ENCODE measurements at places on chromosomes 6 and 20.

GRCh38 chr6:132298344-132298949, 102.8 kb downstream of the MOXD1 start:
- DNase-seq, result no peak

- DNase-seq, result no peak
Observed at GRCh38 chr6:52503851-52504781, 72.7 kb downstream of the TRAM2 start.

DNA sequence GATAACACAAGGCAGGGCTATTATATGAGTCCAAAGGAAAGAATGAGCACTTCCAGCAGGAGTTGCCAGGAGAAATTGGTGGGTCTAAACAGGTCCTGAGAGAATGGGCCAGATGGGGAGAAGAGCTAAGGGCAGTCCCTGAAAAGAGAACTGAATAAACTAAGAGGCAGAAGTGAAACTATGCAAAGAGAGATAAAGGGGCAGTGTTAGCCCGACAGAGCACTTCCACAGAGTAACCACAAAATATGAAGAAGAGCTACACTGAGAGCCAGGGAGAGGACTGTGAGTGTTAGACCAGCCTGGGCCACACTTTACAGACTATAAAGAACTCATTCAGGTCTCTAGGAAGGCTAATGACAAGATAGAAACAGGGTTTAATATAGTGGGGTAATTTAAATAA, 43.8 kb downstream of the RALGAPA2 start:
- DNase-seq, result no peak

DNA sequence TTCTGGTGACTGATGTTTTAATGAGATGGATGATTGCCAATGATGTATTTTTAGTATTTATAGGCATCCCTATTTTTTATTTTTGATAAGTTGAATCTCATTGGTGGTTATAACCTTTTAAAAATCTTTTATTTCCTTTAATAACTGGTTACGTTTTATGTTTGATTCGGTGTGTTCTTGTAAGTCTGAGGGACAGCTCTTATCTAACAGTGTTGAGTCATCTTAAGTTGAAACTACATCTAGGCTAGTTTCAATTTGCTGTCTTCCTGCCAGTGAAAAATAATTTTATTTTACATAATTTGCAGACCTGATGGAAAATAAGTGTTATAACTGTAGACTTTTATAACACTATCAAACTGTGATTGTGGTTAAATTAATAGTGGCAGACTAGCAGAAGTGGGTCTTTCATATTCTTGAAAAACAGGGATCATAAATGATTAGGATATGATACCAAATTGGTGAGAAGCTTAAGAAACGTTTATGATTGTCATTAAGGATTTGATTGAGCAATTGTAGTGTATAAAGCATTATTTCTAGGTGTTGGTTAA, 4.6 kb downstream of the AFDN start:
- DNase-seq, result no peak

DNA sequence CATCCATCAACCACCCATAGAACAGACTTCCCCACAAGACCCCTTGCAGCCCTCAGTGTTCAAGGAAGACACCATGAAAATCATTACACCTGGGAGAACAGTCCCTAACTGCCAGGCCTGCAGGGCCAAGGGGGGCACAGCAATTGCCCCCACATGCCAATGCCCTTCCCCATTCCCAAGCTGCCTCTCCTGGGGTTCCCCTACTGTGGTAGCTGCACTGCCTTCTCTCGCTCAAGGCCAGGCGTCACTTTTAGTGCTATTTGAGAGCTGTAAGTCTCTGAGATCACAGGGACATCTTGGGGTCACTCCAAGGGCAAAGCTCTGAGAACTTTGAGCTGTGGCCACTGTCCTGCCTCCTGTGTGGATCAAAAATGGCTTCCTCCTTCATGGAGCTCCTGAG, 6.0 kb upstream of the ACSS1 start:
- no peak for DNase-seq

- no peak for DNase-seq
Observed at GRCh38 chr6:73525546-73526330, 4.9 kb upstream of the EEF1A1 start.

DNA sequence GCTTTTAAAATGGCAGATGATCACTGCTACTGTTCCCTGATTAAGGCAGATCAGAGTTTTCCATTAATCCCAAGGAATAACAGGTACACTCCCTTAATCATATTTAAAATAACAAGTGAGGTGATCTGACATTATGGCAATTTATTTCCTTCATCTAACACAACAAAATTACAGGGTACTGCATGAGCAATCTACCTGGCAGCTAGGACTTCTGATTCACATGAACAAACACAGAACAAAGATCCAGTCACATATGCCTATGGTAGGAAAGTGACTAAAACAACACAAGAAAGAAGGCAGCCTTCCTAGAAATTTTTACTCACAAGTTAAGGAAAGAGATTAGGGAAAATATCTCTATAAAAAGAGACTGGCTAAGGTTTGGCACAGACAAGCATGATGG, 33.2 kb downstream of the MAP7 start:
- DNase-seq, result no peak

DNA sequence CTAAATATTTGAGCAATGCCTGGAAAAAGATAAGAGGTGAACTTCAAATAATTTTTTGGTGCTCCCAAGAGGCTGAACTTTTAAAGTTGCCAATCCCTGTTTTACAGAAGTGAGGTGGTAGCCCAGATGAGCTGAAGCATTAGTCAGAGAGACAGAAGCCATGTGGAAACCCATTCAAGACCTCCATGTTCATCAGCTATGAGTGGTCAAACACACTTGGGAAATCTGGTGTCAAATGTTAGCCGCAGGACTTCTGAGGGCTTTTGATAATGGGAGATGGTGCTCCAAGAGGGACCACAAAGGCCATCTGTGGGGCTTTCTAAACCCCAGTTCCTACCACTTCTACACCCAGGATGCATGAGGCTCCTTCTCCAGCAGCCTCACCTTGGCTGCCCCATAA, 77.5 kb upstream of the MRPS10 start:
- no peak for DNase-seq

DNA sequence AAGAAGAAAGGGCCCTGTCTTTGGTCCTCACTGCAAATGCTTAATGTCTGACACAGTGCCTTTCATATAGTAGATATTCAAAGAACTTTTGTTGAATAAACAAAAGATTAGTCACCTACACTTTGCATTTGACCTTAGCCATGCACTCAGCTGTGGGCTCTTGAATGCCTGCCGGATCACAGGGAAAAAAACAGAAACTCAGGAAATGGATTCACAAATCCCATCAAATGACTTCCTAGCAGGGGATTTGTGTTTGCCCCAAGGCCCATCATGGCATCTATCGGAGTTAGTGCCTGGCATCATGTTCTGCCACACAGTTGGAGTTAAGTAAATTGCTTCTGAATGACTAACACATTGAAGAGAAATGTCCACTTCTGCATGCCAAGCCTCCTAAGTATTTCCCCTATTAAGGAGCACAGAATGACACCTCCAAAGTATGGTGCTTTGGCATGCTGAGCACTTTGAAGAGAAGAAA, 72.3 kb upstream of the DST start:
- DNase-seq, result no peak

DNA sequence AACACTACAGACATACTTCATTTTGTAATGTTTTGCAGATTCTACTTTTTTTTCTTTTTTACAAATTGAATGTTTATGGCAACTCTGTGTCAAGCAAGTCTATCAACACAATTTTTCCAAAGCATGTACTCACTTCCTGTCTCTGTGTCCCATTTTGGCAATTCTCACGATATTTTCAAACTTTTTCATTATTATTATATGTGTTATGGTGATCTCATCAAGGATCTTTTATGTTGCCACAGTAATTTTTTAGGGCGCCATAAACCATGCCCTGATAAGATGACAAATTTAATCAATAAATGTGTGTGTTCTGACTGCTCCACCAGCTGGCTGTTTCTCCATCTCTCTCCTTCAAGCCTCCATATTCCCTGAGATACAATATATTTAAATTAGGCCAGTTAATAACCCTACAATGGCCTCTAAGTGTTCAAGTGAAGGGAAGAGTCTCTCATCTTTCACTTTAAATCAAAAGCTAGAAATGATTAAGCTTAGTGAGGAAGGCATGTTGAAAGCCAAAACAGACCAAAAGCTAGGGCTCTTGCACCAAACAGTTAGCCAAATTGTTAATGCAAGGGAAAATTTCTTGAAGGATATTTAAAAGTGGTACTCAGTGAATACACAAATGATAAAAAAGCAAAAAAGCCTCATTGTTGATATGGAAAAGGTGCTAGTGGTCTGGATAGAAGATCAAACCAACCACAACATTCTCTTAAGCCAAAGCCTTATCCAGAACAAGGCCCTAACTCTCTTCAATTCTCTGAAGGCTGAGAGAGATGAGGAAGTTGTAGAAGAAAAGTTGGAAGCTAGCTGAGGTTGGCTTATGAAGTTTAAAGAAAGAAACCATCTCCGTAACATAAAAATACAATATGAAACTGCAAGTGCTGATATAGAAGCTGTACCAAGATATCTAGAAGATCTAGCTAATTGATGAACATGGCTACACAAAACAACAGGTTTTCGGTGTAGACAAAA, 194.4 kb upstream of the TAB2 start:
- DNase-seq, result no peak

- DNase-seq, result peak; percentile 84
Observed at GRCh38 chr6:39302669-39303424, 11.4 kb downstream of the KCNK17 start.

DNA sequence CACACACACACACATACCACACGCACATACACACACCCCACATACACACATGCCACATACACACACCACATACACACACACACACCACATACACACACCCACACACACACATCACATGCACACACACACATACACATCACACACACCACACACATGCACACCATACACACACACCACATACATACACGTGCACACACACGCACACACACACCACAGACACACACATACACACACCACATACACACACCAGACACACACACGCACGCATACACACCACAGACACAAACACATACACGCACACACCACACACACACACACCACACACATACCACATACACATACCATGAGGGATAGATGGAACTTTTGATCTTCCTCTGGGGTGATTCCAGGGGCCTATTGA, 90.2 kb downstream of the DLGAP4 start:
- no peak for DNase-seq

- DNase-seq, result no peak
Observed at GRCh38 chr6:156336089-156336488, 441.1 kb upstream of the ARID1B start.

GRCh38 chr20:17584689-17585088, 14.8 kb downstream of the DSTN start:
- DNase-seq, result no peak

- no peak for DNase-seq
Observed at GRCh38 chr6:43762966-43763695, 6.9 kb upstream of the VEGFA start.

- no peak for DNase-seq
Observed at GRCh38 chr6:16754876-16755275, 6.4 kb downstream of the ATXN1 start.

DNA sequence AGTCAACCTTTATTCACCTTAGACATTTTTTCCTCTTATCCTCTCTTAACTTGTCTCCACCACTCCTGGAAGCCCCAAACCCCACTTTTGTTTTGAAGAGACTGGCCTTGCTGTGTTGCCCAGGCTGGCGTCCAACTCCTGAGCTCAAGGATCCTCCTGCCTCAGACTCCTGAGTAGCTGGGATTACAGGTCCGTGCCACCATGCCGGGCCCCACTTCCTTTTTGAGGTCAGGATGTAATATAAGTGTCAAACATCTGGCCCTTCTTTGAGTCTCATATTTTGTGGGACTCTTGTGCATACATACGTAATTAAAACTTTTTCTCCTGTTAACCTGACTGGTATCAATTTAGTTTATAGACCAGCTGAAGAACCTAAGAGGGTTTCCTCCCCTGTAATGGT, 1.4 kb upstream of the CDK19 start:
- no peak for DNase-seq

- DNase-seq, result no peak
Observed at GRCh38 chr6:136103763-136104311, 146.3 kb downstream of the MTFR2 start.

GRCh38 chr6:106894978-106895702, 79.4 kb downstream of the CD24 start:
- no peak for DNase-seq

DNA sequence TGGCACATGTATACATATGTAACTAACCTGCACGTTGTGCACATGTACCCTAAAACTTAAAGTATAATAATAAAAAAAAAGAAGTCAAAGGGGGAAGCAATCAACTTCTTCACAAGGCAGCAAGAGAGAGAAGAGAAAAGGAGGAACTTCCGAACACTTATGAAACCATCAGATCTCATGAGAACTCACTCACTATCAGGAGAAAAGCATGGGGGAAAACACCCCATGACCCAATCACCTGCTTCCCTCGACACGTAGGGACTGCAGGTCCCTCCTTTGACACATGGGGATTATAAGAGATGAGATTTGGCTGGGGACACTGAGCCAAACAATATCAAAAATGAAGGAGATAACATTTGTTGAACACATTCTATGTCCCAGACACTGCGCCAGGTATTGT, 94.8 kb upstream of the PHACTR1 start:
- no peak for DNase-seq

GRCh38 chr6:90460051-90460450, 126.8 kb downstream of the MAP3K7 start:
- no peak for DNase-seq

- no peak for DNase-seq
Observed at GRCh38 chr20:164618-165017, 7.4 kb downstream of the DEFB127 start.

DNA sequence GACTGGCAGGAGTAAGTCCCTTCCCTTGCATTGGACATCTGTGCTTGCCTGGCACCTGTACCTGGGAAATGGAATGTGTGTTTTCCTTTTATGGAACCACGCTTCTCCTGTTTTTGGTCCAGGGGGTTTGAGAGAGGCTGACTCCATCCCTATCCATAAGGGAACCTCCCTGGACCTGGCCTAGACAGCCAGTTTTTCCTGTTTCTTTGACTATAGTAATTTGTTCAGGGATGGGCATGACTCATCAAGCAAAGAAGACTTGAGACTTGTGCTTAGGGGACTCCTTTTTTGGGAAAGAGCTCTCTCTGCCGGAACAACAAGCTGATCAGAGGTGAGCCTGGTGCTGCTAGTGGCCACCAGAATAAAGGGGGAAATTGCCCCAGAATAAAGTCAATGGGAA, 393.8 kb downstream of the CDH26 start:
- no peak for DNase-seq

DNA sequence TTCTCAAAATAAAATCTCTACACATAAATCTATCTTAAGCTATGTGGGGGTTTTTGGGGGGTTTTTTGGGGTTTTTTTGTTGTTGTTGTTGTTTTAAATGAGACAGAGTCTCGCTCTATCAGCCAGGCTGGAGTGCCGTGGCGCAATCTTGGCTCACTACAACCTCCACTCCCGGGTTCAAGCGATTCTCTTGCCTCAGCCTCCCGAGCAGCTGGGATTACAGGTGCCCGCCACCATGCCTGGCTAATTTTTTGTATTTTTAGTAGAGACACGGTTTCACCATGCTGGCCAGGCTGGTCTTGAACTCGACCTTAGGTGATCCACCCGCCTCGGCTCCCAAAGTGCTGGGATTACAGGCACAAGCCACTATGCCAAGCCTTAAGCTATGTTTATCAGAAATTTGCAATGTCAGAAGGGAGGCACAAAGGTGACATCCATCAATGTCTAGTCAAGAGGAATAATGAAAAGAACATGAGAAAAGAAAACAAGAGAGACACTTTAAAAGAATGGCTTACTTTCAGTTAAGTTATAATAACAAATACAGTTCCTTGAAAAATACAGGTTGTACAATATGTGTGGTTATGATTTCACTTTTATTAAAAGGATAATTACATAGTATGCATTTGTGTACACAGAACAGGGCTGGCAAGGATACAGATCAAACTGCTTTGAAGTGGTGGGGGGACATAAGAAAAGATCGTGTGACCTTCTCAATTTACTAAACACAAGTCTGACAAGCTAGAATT, 28.6 kb downstream of the SLC23A2 start:
- no peak for DNase-seq

Data from stimulated activated CD8-positive, alpha-beta memory T cell treated with anti-CD3 and anti-CD28 coated beads, Interleukin-4, amount 100 ng/mL, for 24 hours (primary cell).